AG04450 (cell line): ENCODE measurements at places on chromosomes 1 and 21. TPM values are rescaled to one million over a fixed set of nuclear protein-coding genes. Genes with fewer than 3 reads are reported as not detected.

Gene SYCP1
- not detected in 2 replicates for polyA plus RNA-seq

Gene MLLT11
- polyA plus RNA-seq: 25.2 and 28.3 TPM in 2 replicates

Gene C4BPA
- not detected in 2 replicates for polyA plus RNA-seq

Gene KRTAP11-1
- not detected in 2 replicates for polyA plus RNA-seq

Gene LIN28A
- not detected in 2 replicates for polyA plus RNA-seq

Gene CELA3A
- polyA plus RNA-seq: not detected in 2 replicates

Gene PMF1
- polyA plus RNA-seq: 43.5 and 53.3 TPM in 2 replicates

Gene PLXNA2
- polyA plus RNA-seq: 0.10 and 0.16 TPM in 2 replicates

Gene MFAP2
- polyA plus RNA-seq: 30.9 and 43.9 TPM in 2 replicates

Gene MSH4
- polyA plus RNA-seq: 0.04 TPM in 2 replicates

Gene FAM72D
- polyA plus RNA-seq: 0.68 and 1.3 TPM in 2 replicates

DNA sequence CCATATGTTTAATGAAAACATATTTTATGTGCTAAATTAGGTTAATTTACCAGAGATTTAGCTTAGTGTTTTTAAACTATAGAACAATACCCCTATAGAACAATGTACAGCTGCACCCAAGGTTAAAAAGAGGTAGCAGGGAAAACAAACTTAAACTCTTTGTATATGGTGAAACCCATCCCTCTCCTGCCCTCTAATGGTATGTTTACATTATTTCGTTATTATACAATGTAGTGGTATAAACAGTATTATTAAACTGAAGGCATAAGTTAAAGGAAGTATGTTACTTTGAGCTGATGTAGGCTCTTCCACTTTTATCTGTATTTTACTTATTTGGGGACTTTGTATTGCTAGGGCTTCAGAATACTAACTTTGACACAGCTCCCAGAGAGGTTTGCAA lies 16.7 kb upstream of the ZYG11A start:
- no peak for DNase-seq

- DNase-seq: no peak
Measured at GRCh38 chr1:15848143-15848928, 829 bp downstream of the SPEN start.

GRCh38 chr1:22526098-22526497 lies 37.2 kb upstream of the EPHA8 start:
- DNase-seq: no peak

DNA sequence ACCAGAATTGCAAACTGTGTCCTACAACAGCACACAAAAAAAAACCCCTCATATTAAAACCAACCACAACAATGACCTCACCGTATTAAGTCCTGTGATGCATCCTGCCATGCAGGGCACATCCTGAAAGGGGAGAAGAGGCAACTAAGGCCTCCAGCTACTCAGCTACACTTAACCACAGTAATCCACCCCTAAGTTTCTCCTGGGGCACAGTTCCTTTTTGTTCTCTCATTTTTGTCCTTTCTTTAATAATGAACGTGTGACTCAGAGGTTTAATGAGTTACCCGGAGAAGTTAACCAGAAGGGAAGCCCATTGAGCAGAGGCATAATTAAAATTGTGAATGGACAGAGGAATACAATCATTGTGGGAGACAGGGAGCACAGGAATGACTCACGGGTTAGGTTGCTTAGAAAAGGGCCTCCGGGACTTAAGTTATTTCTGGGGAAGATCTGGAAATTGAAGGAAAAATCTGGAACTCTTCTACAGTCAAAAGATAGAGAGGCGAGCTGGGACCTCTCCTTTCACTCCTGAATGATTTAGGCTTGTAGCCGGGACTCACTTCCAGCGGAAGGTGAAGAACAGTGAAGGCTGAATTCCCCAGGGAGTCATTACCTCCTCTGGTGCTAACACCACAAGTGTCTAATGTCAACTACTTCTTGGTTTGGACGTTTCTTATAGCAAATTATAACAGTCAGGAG lies 36.9 kb upstream of the HIVEP3 start:
- peak; percentile 61 for DNase-seq

- no peak for DNase-seq
Measured at GRCh38 chr1:177341773-177342172, 171.0 kb downstream of the BRINP2 start.

DNA sequence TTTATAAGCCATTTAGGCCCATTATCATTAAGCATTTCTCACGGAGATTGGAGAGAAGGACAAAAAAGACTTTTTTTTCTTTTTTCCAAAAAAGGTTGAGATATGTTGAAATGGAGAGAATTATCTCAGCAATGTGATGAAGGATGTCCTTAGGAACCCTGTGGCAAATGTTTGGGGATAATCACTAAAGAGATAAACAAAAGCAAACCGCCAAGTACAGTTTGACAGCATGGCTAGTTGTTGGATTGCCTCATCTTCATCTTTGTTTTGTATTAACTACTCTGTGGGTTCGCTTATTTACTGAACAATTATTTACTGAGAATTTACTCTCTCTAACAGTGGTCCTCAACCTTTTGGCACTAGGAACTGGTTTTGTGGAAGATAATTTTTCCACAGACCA lies 97.4 kb upstream of the HP1BP3 start:
- DNase-seq: no peak

GRCh38 chr1:165842671-165843129 lies 15.3 kb downstream of the UCK2 start:
- no peak for DNase-seq

GRCh38 chr1:60341274-60341673 lies 267.7 kb upstream of the C1orf87 start:
- no peak for DNase-seq

- no peak for DNase-seq
Measured at GRCh38 chr1:226532553-226532952, 16.0 kb upstream of the STUM start.

DNA sequence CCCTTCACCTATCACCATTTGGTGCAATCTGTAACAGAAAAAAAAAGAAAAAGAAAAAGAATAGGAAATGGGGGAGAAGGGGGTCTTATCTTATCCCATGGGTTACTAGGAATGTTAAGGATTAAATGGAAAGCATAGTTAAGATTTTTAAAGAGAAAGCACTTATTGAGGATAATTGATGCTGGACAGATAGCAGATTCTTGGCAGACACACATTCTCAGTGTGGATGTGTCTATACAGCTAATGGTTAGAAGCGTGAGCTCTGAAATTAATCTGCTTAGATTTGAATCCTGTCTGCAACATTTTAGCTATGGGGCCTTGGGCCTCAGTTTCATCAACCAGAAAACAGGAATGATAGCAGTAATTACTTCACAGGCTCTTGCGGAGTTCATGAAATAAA lies 67.1 kb downstream of the SSBP3 start:
- no peak for DNase-seq

GRCh38 chr1:20725189-20726117 lies 7.0 kb downstream of the SH2D5 start:
- peak; percentile 26 for DNase-seq

GRCh38 chr1:152514715-152515433 lies 592 bp downstream of the CRCT1 start:
- no peak for DNase-seq

DNA sequence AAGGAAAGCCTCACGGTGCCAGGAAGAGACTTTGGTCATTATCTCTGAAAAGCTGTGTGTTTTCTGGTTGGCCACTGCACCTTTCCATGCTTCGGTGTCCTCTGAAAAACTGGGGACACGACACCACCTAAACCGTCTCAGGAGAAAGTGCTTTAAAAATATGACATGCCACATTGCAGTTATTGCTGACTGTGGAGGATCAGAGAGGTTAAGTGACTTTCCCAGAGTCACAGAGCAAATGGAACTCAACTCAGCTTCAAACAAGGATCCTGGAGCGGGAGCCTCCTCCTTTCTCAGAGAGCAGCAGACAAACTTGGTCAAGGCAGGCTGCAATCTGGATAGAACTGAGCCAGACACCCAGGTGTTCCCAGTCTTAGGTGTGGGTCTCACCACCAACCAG lies 13.8 kb downstream of the MYOM3 start:
- no peak for DNase-seq

DNA sequence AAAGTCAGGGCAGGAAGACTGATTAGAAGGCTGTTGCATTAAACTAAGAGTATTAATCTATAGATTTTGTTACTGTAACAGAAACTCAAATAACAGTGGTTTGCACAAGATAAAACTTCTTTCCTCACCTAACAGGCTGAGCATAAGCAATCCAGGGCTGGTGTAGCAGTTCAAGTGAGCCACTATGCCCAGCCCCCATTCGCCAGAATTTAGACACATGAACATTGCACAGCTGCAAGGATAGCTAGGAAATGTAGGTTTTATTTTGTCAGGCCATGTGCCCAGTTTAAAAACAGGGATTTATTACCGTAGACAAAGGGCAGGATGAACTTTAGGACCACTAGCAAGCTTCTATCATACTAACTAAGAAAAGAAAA lies 19.5 kb upstream of the DOCK7 start:
- no peak for DNase-seq

DNA sequence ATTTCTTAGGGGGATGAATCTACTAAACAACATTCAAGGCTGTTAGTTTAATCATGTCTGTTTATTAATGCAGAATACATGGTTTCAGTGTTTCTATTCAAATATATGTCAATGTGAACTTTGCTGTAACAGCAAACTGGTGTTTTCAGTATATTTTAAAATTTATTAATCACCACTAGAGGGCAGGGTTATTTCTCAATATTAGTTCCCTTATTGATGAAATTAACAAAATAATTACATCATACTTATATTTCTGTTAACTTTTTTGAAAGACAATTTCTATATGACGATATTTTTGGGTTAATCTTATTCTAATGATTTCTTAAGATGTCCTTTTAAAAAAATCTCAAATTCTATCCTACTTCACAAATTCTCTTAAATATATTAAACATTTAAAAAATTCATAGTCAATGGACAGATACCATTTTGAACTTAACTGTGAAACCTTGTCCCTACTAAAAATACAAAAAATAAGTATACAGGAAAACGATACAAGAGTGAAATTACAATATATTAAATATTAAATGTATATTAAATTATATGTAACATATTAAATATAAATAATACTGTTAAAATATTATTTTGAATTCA lies 1034.1 kb upstream of the PRMT6 start:
- no peak for DNase-seq

- no peak for DNase-seq
Measured at GRCh38 chr1:175720023-175720422, 23.4 kb downstream of the TNR start.

DNA sequence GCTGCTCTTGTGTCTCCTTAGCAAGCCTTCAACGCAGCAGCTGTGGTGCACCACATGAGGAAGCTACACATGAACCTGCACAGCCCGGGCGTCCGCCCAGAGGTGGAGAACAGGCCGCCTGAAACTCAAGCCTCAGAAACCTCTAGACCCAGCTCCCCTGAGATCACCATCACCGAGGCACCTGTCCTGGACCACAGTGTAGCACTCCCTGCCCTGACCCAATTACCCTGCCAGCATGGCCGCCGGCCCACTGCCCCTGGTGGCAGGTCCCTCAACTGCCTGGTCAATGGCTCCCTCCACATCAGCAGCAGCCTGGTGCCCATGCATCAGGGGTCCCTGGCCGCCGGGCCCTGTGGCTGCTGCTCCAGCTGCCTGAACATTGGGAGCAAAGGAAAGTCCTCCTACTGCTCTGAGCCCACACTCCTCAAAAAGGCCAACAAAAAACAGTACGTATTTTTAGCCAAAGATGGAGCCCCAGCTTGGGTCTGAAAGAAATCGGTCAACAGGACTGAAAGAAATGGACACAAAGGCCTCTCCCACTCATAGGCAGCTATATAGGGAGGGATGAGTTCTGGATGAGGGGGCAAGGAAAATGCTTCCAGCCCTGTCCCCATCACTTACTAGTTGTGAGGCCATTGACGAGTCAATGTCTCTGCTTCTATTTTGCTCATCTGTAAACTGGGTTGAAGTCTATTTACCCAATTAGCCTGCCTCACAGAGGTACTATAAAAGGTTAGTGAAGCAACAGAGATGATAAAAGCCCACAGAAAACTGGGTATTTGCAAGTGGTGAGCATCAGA lies 28.5 kb downstream of the CAMK1G start:
- no peak for DNase-seq
